ENCODE measurements at places on chromosomes 7 and 10.
A peak's percentile ranks its signal among the peaks of the same experiment; 100 is the strongest.

DNA sequence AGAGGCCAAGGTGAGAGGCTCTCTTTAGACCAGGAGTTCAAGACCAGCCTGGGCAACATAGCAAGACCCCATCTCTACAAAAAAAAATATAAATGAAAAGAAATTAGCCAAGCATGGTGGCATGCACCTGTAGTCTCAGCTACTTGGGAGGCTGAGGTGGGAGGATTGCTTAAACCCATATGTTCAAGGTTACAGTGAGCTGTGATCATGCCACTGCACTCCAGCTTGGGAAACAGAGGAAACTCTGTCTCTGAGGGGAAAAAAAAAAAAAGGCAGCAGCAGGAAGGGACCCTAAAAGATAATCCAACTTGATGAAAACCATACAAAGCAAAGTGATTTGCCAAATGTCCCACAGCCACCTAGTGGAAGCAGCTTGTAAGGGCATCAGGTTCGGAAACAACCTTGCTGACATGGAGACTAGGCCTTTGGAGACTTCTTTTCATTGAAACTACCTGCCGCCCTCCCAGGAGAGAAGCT is 15.6 kb upstream of the PBLD start:
- DNase-seq: peak; percentile 7

GRCh38 chr7:29131678-29132077 is 14.7 kb downstream of the CPVL start:
- no peak for DNase-seq

- no peak for DNase-seq
Measured at GRCh38 chr10:36303896-36304295, 661.8 kb upstream of the FZD8 start.

DNA sequence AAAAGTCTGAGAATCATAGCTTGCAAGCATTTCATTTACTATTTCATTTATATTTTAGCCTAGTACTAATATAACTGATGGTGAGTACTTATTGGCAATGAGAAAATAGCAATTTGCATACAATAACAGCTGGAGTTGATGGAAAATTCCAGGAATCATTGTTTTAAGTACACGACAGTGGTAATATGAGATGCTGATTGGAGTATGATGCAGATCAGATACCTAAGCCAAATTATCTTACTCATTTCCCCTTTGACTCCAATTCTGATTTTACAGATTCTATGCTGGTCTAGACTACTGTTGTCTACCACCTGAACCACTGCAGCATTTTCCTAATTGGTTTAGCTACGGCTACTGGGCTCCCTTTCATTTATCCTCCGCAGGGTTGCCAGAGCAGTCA is 36.7 kb downstream of the GNG11 start:
- no peak for DNase-seq

DNA sequence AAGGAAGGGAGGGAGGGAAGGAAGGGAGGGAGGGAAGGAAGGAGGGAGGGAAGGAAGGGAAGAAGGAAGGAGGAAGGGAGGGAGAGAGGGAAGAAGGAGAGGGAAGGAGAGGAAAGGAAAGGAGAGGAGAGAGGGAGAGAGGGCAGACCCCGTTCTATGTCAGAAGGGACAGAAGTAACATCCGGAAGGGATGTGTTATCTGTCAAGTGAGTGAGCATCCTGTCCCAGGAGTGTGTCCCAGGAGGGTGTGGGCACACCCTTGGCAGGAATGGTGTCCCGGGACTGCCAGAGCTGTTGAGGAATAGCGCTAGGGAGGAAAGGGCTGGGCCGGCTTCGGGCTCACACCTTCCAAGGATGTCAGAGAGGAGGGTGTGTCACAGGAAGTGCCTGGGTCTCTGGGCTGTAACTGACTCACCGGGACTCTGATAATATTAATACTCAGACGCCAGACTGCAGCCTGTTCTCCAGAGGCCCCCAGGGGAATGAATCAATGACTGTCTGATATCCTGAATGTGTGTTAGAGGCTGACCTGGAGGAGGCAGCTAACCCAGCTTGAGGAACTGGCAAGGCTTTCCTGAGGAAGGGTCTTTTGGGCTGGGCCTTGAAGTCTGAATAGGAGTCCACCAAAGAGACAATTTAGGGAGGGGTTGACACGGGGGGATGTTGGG is 125.6 kb upstream of the TNRC18 start:
- no peak for DNase-seq

GRCh38 chr7:150357771-150358427 is 10.7 kb upstream of the REPIN1 start:
- DNase-seq: no peak

DNA sequence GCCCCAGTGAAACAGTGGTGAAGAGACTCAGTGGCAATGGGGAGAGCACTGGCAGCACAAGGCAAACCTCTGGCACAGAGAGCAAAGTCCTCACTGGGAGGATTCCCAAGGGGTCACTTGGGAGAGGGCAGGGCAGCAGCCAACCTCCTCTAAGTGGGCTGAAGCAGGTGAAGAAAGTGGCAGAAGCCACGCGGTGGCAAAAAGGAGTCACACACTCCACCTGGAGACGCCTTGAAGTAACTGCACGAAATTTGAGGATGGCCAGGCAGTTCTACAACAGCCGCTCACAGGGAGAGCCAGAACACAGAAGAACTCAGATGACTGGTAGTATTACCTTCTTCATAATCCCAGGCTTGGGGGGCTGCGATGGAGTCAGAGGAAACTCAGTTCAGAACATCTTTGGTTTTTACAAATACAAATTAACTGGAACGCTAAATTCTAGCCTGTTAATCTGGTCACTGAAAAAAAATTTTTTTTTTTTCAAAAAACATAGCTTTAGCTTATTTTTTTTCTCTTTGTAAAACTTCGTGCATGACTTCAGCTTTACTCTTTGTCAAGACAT is 574 bp upstream of the IL6 start:
- DNase-seq: peak; percentile 34

- no peak for DNase-seq
Measured at GRCh38 chr7:42570944-42571343, 333.9 kb upstream of the GLI3 start.

DNA sequence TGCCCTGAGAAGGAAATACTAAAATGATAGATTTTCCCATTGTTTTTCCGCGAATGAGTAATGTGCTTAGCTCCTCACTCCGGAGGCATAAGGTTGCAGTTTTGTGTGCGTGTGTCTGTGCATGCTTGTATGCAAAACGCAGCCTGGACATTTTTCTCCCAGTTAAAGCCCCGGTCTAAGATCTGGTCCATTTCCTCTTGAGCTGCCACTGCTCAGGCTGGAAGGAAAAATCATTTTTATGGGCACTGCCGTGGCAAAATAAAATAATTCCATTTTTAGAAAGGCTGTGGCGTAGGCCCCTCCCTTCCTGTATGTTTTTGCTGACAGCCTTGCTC is 260.6 kb downstream of the WDR37 start:
- no peak for DNase-seq

- DNase-seq: no peak
Measured at GRCh38 chr10:115209133-115209532, 116.0 kb downstream of the ATRNL1 start.

GRCh38 chr7:44733708-44734481 is 14.8 kb upstream of the ZMIZ2 start:
- no peak for DNase-seq

- DNase-seq: no peak
Measured at GRCh38 chr7:103011650-103012049, 62.9 kb downstream of the FBXL13 start.
